ENCODE measurements at places on chromosomes 6 and 20. TPM values are rescaled to one million over a fixed set of nuclear protein-coding genes. Genes with fewer than 3 reads are reported as not detected.
A peak's percentile ranks its signal among the peaks of the same experiment; 100 is the strongest.

The C20orf141 gene
- not detected for total RNA-seq

DNA sequence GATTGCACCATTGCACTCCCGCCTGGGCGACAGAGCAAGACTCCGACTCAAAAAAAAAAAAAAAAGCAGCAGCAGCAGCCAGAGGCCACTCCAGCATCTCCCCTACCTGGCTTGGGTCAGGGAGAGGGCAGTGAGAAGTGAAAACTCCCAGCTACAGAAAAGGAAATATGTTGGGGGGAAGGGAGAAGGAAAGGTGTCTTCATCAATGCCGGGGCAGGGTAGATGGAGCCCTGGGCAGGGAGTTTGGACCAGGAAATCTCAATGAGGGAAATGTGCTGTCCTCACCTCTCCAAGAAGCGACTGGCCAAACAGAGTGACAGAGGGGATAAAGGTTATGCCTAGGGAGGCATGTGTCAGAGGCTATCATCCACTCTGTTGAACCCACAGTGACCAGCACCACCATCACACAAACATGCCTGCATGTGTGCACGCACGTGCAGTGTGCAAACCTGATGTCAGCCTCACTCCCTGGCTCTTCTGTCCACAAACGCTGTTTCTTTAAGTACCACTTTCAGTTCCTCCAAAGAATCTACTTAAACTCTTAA, 887 bp upstream of the AIF1 start:
- H3K27ac ChIP-seq, result no peak overlapping the region
- H3K27me3 ChIP-seq, result no peaks in the 10 kb centered on the region
- no peak overlapping the region for H3K4me3 ChIP-seq
- no peaks in the 10 kb centered on the region for H3K4me1 ChIP-seq
- no peak for DNase-seq

- DNase-seq, result no peak
- H3K27me3 ChIP-seq, result no peaks in the 10 kb centered on the region
- no peak overlapping the region for H3K27ac ChIP-seq
- no peaks in the 10 kb centered on the region for H3K36me3 ChIP-seq
- no peaks in the 10 kb centered on the region for H3K4me1 ChIP-seq
- no peak overlapping the region for H3K4me3 ChIP-seq
Observed at GRCh38 chr20:39268981-39269461, 306.9 kb downstream of the DHX35 start.

The MEP1A gene
- total RNA-seq, result not detected

DNA sequence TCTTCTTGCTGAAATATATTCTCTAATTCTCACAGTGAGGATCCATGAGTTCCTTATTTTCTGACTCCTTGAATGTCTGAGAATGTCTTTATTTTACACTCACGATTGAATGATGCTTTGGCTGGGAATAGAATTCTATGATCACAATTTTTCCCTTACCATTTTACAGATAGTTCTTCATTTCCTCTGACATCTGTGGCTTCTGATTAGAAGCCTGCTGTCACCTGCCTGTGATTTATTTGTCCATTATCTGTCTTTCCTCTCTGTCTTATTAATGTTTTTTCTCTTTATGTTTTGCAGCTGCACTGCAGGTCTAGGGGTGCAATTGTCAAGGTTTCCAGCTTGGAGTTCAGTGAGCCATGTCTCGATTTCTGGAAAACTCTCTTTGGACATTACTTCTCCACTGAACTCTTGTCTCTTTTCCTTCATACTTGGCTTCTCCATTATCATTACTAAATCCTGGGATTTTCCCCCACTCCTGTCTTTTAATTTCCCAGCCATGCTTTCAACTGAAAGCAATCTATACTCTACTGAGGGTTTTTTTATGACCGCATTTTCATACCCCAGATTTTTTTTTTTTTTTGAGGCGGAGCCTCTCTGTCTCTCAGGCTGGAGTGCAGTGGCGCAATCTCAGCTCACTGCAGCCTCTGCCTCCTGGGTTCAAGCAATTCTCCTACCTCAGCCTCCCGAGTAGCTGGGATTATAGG, 121.2 kb upstream of the PRND start:
- no peak for DNase-seq
- H3K27me3 ChIP-seq, result no peaks in the 10 kb centered on the region
- H3K36me3 ChIP-seq, result no peaks in the 10 kb centered on the region
- no peak overlapping the region for H3K27ac ChIP-seq
- H3K4me3 ChIP-seq, result no peak overlapping the region

DNA sequence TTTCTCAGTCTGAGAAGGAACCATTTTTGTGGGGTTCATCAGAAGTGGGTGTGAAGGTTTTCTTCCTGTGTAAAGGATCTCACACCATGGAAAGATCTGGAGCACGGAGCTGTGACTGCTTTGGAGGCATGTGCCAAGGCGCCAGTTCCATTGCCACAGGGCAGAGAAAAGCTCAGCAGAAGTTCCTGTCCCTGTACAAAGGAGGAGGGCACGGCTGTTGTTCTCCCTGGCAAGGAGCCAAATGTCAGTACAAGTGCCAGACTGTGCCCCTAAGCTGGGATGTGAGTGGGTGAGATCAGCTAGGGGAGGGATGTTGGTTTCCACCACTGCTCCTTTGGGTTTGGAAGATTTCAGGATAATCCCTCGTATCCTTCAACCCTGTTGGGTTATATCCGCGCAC, 117.3 kb downstream of the CRYBG1 start:
- H3K4me3 ChIP-seq, result no peak overlapping the region
- no peaks in the 10 kb centered on the region for H3K36me3 ChIP-seq
- no peaks in the 10 kb centered on the region for H3K4me1 ChIP-seq

The CTCFL gene
- not detected for total RNA-seq

The ADGRF1 gene
- not detected for total RNA-seq

DNA sequence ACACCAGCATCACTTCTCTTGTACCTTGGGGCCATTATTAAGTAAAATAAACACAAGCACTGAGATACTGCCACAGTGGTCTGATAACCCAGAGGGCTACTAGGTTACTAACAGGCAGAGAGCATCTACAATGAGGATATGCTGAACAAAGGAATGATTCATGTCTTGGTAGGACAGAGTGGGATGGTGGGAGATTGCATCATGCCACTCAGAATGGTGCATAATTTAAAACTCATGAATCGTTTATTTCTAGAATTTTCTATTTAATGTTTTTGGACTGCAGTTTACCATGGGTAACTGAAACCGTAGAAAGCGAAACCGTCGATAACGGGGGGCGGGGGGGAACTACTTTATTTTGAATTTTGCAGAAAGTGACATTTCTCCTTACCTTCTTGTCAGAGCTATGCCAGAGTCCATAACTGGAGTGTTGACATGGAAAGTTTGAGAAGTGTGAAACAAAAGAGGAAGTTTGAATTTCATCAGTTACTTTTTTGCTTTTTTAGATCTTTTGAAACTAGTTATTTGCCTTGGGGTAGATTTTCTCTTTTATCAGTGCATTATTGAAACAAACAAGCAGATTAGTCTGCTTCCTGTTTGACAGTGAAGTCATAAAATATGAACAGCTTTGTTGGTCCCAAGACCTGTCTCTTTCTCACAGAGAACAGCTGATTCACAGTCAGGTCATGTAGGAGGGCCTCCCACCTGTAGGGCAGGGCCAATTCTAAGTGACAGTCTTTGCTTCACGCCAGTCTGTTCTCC, 124.9 kb downstream of the KLHL32 start:
- H3K4me1 ChIP-seq, result no peaks in the 10 kb centered on the region
- DNase-seq, result no peak
- no peak overlapping the region for H3K4me3 ChIP-seq
- H3K27me3 ChIP-seq, result no peaks in the 10 kb centered on the region

- no peaks in the 10 kb centered on the region for H3K36me3 ChIP-seq
- no peaks in the 10 kb centered on the region for H3K4me1 ChIP-seq
- DNase-seq, result no peak
- H3K4me3 ChIP-seq, result no peak overlapping the region
- H3K27me3 ChIP-seq, result no peaks in the 10 kb centered on the region
Observed at GRCh38 chr6:14060971-14061370, 56.6 kb upstream of the CD83 start.

DNA sequence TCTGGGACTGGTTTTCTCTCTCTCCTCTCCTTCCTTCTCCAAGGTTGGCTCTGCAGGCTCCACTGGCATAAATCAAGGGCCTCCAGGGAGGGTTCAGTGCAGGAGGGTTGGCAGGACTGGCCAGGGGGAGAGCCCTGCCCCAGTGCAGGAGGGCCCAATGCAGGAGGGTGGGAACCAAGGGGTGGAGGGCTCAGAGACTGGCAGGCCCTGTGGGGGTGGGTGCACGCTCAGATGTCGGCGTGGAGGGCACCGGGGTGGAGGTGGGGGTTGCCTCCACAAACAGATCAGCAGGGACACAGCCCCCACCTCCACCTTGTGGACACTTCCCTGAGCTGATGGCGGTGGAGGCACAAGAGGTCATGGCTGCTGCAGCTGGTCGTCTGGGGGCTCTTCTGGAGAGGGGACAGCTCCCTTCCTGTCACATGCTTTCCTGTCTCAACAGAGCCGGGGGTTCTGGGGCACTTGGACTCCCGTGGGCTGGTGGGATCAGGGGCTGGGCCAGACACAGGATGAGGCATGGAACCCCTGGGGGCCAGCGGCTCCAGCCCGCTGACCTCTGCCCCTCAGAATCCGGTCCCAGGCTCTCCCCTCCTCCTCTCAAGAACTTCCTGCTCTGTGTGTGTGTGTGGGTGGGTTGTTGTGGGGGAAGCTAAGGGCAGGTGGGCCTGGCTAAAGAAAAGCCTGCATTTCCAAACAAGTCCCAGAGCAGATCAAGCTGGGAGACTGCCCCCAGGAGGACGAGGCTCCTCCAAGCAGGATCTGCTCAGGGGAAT, 2.7 kb upstream of the ABHD16B start:
- no peaks in the 10 kb centered on the region for H3K36me3 ChIP-seq
- peak; percentile 53 for DNase-seq
- no peaks in the 10 kb centered on the region for H3K27me3 ChIP-seq
- H3K4me3 ChIP-seq, result no peak overlapping the region
- peaks cover 39% of the 10 kb centered on the region for H3K4me1 ChIP-seq

DNA sequence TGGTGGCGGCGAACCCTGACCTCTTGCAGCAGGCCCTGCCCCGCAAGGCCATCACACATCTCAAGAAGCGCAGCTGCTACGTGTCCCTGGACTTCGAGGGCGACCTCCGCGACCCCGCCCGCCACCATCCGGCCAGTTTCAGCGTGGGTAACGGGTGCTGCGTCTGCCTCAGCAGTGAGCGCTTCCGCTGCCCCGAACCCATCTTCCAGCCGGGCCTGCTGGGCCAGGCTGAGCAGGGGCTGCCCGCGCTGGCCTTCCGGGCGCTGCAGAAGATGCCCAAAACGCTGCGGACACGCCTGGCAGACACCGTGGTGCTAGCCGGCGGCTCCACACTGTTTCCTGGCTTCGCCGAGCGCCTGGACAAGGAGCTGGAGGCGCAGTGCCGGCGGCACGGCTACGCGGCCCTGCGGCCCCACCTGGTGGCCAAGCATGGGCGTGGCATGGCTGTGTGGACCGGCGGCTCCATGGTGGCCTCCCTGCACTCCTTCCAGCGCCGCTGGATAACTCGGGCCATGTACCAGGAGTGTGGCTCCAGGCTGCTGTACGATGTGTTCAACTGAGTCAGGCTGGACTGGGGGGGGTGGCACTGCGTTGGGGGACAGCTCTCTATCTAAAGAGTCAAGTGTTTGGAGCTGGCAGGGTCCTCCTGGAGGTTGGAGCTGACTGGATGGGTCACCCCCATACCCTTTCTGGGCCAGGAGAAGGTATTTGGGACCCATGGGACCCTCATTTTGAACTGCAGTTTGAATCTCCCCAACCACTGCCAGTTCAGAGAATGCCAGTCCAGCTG, 1.1 kb downstream of the ACTL10 start:
- peak overlapping the region; percentile 90 for H3K27ac ChIP-seq
- no peaks in the 10 kb centered on the region for H3K27me3 ChIP-seq
- H3K4me1 ChIP-seq, result no peaks in the 10 kb centered on the region
- peak; percentile 83 for DNase-seq
- peak overlapping the region; percentile 58 for H3K4me3 ChIP-seq
- no peaks in the 10 kb centered on the region for H3K36me3 ChIP-seq

DNA sequence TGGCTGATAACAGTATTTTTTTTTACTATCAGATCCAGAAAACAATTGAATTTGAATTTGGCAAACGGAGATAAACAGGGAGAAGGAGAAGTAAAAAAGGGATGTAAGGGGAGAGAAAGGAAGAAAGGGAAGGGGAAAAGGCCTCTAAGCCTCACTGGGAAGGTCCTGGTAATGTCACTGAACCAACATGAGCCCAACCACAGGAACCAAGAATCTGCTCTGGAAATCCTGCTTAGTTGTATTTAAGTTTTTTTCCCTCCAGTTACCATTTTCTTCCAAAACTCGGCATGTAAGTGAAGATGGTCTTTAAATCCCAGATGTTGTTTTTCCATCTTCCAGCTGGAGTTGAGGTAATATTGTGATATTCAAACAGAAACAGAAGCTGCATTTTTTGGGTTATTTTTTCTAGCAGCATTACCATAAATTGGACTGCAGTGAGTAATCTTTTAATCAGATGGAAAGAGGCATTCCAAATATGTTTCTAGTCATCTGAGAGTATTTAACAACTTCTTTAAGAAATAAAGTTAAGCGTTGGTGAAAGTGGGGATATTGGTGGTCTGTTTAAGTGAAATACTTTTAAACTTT, 91.1 kb downstream of the TXNDC5 start:
- no peak overlapping the region for H3K4me3 ChIP-seq
- H3K27me3 ChIP-seq, result no peaks in the 10 kb centered on the region
- no peaks in the 10 kb centered on the region for H3K4me1 ChIP-seq
- DNase-seq, result no peak
- H3K27ac ChIP-seq, result peak overlapping the region; percentile 10

The CLVS2 gene
- total RNA-seq, result under 0.01 TPM

The RARS2 gene
- 49.7 TPM for total RNA-seq

- H3K27ac ChIP-seq, result no peak overlapping the region
- DNase-seq, result no peak
- no peaks in the 10 kb centered on the region for H3K27me3 ChIP-seq
- no peaks in the 10 kb centered on the region for H3K4me1 ChIP-seq
- no peak overlapping the region for H3K4me3 ChIP-seq
- no peaks in the 10 kb centered on the region for H3K36me3 ChIP-seq
Observed at GRCh38 chr6:79833964-79834284, 113.4 kb downstream of the ELOVL4 start.

The SLC17A2 gene
- total RNA-seq, result not detected

DNA sequence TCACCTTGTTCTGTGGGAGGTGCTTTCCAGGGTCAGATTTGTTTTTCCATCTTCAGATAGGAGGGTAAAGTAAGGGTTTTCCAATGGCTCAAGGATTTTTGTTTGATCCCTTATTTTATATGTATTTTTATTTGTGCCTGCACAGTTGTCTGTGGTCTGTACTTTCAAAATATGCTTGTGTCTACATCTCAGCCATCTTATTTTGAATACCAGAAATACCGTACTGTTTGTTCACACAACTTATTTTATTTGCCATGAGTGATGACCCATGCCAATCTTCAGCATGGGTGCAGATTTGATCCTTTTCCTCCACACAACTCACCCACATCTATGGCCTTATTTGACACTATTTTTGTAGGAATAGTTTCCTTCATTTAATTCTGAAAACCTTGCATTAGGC, 72.2 kb upstream of the PTCHD4 start:
- H3K4me1 ChIP-seq, result no peaks in the 10 kb centered on the region
- no peak for DNase-seq
- no peaks in the 10 kb centered on the region for H3K36me3 ChIP-seq
- H3K27ac ChIP-seq, result no peak overlapping the region

DNA sequence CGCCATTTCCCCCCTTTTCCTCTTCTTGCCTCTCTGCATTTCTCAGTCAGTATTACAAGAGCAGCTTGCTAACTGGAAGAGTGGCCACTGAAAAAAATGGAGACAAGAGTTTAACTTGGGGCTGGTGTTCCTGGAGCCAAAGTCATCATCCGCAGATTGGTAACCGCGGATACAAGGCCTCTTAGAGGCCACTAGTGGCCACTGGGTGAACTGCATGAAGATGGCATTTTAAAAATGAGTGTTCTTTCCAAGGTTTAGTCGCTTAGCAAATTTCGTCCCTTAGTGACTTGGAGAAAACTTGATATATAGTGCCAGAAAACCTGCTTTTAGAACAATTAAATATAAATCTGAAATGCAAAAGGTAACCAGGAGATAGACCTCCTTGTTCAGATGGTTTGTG, 4.8 kb downstream of the F13A1 start:
- H3K27me3 ChIP-seq, result no peaks in the 10 kb centered on the region
- H3K36me3 ChIP-seq, result no peaks in the 10 kb centered on the region
- no peaks in the 10 kb centered on the region for H3K4me1 ChIP-seq
- H3K4me3 ChIP-seq, result no peak overlapping the region

All from uterus (tissue), 4 donors.